ENCODE measurements at places on chromosomes 16 and 17.

DNA sequence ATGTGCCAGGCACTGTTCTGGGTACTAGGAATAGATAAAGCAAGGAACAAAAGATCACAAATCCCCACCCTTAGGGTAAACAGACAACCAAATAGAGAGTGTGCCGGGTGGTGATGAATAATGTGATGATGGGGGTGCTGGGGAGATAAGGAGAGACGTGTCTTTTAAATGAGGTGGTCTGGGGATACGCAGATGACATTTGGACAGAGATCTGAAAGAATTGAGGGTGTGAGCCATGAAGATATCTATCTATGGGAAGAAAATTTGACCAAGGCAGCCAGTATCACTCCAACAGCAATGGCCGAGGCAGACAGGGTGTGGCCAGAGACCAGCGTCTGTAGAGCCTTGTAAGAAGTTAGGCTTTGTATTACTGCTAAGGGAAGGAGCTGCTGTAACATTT lies 165.3 kb downstream of the MRTFB start:
- no peak for DNase-seq

DNA sequence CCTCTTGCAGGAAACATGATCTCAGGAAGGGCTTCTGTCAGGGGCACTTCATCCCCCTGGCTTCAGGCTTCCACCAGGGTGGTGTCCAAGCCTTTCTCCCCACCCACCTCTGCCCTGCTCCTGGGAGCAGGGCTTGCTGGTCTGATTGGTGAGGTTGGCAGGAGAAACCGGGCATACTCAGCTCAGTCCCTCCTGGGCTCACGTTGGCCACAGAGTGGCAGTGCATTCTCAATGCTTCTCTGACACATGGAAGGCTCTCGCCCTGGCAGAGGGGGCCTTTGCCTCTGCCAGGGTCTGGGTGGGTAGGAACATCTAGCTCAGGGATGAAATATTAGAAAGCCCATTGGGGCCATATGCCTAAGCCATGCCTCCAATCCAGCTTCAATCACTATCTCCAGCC lies 142.8 kb downstream of the AXIN2 start:
- no peak for DNase-seq

DNA sequence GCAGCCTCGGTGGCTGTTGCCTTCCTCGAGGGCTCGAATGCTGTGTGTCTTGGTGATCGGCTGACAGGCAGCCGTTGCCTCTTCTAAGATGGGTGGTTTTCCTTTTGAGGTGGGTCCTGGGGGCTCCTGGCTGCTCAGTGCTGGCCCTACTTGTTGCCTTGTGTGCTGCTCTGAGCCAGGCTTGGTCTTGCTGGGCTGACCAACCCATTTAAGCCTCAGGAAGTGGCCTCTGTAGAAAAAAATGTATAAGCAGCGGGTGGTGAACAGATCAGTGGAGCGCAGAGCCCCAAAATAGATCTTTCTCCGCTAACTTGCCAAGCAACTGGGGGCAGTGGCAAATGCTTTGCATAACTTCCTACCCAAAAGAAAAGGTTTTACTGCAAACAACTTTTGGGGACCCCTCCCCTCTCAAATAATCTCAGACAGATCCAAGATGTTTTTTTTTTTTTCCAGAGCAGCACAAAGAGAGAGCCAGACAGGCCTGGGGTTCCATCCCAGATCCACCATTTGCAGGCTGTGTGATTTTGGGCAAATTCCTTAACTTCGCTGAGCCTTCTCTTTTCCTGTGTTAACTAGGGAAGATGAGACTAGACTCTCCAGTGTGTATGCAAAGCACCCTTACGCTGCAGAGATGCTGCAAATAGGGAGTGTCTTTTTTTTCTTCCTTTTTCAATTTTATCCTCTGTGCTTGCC lies 42.5 kb downstream of the PLCG2 start:
- no peak for DNase-seq

GRCh38 chr16:84318091-84318975 lies 23.7 kb downstream of the WFDC1 start:
- no peak for DNase-seq

DNA sequence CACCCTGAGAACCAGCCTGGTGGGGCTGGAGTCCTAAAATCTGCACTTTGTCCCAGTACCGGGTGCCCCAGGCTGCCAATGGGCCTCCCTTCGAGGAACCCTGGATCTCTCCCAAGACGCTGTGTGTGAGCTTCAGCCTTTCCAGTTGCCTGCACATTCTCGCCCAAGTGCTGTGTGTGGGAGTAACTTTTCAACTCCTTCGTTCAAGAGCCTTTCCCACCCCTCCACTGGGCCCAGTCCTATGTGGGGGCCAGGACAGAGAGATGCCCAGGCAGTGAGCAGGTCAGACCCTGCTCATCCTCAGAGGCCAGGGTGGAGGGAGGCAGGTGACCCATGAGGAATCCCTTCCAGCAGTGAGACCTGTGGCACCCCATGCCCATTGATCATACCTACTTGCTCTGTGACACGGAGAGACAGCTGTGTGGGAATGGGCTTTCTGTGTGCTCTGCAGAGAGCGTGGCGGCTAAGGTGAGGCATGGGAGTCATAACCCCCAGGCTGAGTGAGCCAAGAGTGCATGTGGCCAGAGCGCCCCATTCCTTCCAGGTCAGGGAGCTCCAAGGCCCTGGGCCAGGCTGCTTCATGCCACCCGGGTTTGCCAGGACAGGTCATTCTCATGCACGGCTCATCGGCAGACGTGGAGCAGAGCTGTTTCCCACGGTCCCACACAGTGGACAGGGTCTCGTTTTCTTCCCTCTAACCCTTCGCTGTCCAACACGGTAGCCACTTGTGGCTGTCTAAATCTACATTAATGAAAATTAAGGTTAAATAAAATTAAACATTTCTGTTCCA lies 154.4 kb downstream of the CLEC16A start:
- no peak for DNase-seq

GRCh38 chr17:48144976-48145798 lies 37.6 kb downstream of the SNX11 start:
- DNase-seq: no peak

DNA sequence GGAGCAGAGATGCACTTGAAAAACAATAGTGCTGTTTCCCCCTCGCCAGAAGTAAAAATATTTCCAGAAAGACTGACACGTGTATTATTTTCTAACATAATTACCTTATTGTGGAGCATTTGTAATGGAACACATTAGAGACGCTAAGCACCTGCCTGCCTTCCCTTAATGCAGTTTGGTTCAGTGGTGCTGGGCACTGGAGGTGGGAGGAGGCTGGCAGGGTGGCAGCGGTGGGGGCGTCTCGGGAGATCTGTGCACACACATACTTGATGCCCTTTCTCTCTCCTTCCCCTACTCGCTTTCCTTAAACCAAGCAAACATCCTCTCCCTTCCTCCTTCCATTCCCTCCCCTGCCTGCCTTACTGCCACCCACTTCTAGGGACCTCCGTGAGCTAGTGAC lies 156.6 kb upstream of the SDK2 start:
- no peak for DNase-seq

GRCh38 chr16:24668481-24669061 lies 60.9 kb upstream of the TNRC6A start:
- peak; percentile 36 for DNase-seq

DNA sequence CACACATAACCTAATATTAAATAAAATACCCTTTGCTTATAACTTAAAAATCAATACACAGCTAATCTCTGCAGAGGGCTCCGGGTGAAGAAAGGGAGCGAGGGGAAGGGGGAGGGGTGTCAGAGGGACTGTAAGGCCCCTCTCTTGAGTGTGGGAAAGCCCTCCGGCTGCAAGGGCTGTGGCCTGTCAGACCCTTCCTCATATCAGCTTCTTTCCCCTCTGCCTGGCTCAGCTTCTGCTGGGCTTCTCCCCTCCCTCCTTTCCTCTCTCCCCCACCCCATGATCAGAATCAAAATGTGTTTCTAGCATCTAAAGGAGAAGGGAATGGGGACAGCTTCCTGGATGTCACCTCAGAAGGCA lies 4.6 kb upstream of the SCRN2 start:
- no peak for DNase-seq
